Activated T-helper 9 cell treated with anti-CD3 and anti-CD28 coated beads, Interleukin-2, amount 50 U/mL, for 16 hours (primary cell): ENCODE measurements at places on chromosomes 6 and 20.

DNA sequence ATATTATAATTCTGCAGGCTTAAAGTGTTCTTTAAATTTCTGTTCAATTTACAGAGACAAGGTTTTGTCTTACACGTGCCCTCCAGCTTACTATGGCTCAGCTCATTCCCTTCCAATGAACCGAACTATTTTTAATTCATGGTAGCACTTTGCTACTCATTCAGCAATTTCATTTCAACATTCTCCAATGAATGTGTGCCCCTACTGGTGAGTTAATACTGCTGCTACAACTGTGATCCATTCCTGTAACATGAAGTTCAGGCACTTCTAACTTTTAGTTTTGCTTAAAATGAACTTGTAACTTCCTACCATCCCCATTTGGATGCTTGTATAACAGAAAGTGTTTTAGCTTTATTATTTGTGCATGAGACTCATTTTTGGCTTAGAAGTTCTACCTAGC lies 99.7 kb downstream of the F13A1 start:
- no peak for DNase-seq

DNA sequence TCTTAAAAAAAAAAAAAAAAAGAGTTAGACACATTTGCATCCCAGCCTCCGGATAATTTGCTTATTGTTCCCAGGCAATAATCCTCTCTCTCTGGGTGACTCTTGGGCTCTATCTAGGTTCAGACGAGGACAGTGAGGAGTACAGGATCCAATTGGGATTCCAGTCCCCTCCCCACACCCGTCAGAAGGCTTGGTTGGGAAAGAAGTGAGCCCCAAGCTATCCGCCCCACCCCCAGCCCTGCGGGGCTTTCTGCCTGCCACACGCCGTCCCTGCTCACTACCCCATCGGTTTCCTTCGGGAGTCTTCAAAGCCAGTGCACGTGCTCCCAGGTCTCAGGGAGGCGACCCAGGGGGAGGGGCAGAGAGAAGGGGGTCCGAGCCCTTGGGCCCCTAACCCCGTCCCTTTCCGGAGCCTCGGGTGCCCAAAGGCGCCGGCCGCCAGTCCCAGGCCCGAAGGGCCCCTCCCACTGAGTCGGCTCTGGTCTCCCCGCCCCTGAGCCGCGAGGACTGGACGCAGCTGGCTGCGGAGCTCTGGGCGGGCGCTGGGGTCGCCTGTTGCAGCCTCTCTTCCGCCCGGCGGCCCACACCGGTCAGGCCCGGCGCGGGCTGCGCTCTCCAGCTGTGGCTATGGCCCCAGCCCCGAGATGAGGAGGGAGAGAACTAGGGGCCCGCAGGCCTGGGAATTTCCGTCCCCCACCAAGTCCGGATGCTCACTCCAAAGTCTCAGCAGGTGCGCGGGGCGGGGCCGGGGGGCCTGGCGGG lies 2.5 kb downstream of the MYMX start:
- DNase-seq = no peak

- no peak for DNase-seq
These were observed 670.6 kb downstream of the CD109 start for GRCh38 chr6:74366634-74367033.

GRCh38 chr20:57573242-57573641 lies 12.3 kb downstream of the PCK1 start:
- no peak for DNase-seq
